ENCODE measurements at places on chromosomes 1 and 21.
A peak's percentile ranks its signal among the peaks of the same experiment; 100 is the strongest.

- no peak for DNase-seq
These were observed 58.4 kb downstream of the CAPN2 start for GRCh38 chr1:223770621-223771315.

- no peak for DNase-seq
These were observed 19.8 kb downstream of the OLFML2B start for GRCh38 chr1:162003830-162004215.

DNA sequence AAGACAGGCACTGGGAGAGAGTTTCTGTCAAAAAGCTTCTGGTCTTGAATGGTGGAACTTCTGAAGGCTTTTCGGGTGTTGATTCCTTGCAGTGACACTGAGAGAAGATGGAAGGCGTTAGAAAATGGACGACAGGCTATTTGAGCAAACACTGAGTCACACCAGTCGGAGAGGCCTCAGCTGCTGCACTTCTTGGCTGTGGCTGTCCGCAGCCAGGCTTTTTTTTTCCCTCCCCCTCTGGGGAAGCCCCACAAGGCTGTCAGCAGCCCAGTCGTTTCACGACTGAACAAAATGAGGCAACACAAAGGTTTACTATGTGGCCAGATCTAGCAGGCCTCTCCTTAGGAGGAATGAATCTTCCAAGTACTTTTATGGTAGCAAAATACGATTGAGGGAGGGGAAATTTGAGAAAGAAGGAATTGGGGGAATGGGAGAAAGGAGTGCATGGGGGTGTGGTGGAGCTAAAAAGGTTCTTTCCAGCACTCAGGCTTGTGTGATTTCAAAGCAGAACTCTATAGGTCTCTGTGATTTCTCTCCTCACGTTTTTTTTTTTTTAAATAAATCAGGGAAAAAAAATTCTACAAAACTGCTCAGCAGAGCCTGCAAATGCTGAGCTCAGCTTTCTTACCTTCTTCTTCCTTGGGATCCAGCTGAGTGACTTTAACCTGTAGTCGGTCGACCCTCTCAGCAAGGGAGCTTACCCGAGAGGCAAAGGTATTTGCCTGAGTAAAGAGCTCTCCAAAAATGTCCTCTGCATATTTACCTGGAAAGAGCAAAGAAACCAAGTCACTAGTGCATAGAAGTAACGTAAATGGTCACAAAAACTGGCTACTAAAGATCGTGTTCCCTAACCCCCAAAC is 26.1 kb downstream of the GPR3 start:
- DNase-seq: no peak

DNA sequence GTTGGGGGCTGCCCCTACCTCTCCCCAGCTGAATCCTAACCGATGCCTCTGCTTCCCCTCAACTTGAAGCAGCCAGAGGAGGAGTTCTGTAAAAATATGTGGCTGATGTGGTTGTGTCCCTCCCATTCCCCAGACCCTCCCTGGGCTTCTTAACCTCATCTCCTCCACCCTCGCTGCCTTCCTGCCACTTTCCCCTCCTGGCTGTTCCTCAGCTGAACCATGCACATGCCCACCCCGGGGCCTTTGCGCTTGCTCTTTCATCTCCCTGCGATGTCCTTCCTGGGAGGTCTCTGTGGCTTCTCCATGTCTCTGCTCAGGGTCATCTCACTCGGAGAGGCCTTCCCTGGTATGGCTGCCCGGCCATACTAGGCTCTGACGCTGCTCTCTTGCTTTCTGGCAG is 8.9 kb downstream of the MIIP start:
- no peak for DNase-seq

- no peak for DNase-seq
These were observed 217.2 kb upstream of the IRF2BP2 start for GRCh38 chr1:234827181-234827580.

GRCh38 chr1:153567621-153568366 is 2.1 kb upstream of the S100A2 start:
- no peak for DNase-seq

GRCh38 chr21:30882866-30883597 is 1.7 kb upstream of the KRTAP11-1 start:
- DNase-seq: no peak

- peak; percentile 57 for DNase-seq
These were observed 1.2 kb downstream of the TUT4 start for GRCh38 chr1:52551507-52552235.

- DNase-seq: no peak
These were observed 8.0 kb downstream of the PDXK start for GRCh38 chr21:43726686-43727518.

DNA sequence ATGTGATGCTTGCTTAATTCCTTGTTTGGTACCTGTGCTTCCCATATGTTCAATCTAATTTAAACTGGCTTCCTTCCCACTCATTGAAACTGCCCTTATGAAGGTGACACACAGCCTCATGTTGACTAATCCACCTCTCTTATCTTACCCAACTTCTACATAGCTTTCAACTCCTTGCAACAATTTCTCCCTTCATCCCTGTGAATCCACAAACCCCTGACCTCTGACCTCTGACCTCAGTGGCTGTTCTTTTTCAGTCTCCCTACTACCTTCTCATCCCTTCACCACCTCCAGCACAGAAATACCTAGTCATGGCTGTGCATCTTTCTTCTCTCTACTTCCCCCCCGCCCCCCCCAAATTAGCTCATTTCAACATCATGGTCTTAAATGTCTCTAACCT is 144.5 kb downstream of the TTLL7 start:
- DNase-seq: no peak

GRCh38 chr1:221806984-221807383 is 65.1 kb upstream of the DUSP10 start:
- no peak for DNase-seq

- no peak for DNase-seq
These were observed 62.6 kb upstream of the MACF1 start for GRCh38 chr1:39141925-39142324.

DNA sequence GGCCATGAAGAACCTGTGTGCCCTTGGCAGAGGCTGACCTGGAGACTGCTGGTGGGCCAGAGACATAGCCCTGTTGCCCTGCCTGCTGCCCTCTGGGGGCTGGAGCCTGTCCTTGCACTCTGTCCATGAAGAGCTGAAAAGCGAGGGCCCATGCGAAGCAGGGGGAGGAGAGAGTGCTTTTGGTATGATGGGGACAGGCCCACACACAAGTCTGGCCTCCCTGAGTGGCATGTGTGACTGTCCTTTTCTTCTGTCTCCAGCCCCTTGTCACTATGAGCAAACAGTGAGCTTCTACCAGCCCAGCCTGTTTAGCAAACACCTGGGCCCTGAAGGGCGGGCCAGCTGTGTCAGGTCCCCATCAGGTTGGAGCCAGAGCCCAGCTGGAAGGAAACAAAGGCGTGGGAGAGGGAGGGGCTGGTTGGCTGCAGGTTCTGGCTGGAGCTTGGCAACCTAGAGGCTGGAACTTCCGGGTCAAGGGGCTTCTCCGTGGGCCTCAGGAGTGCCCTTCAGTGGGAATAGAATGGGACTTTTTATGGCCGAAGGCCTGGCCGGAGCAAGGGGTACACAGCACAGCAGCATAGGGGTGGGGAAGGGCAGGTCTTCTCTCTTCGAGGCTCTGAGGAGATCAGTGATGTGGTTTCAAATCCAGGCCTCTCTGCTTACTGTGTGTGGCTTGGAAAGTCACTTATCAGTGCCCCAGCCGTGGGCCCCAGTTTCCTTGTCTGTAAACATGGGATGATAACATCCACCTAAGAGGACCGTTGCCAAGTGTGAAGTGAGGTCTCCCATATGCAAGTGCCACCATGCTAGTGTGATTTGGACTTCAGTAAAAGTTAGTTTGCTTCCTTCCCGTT is 14.3 kb downstream of the QSOX1 start:
- peak; percentile 60 for DNase-seq

DNA sequence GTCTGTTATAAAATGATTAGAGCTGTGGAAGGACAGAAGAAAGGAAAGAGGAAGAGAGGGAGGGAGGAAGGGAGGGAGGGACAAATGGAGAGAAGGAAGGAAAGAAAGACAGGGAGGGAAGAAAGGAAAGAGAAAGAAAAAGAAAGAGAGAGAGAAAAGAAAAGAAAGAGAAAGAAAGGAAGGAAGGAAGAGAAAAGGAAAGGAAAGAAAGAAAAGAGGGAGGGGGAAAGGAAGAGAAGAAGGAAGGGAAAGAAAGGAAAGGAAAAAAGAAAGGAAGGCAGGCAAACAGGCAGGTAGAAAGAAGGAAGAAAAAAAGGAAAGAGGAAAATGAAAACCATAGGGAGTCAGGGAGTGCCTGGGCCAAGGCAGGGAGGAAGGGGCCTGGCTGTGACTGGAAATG is 14.5 kb upstream of the BACE2 start:
- DNase-seq: no peak

GRCh38 chr21:15192243-15192642 is 127.4 kb upstream of the NRIP1 start:
- no peak for DNase-seq

DNA sequence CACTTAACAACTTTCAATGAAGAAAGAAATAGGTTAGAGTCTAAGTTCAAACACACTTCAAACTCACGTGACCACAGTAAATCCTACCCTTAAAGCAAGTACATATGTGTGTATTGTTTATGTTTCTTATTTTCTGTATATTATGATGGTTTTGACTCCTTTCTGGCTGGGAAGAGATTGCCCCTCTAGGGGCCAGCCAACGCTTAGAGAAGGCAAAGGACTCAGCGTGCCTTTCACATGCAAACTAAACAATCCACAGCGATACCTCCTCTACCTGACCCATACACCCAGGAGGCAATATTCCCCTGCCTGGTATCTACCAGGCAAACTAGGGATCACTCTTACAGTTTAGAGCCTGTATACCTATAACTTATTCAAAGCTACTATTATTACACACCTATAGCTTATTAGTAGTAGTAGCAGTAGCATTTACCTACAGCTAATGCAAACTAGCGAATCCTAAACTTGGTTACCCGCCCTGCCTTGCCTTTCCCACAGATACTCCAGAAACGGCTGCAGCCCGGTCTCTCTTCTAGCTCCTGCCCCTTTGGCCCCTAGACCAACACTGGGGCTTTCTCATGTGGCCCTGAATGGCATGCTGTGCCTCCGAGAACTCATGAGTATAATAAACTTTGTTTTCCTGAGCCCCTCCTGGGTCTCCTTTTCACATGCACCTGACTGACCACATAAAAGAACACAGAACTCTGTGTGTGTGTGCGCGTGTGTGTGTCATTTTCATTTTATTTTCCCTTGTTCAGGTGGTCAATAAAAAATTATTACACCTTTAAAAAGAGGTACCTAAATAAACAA is 14.0 kb downstream of the NRIP1 start:
- peak; percentile 26 for DNase-seq

DNA sequence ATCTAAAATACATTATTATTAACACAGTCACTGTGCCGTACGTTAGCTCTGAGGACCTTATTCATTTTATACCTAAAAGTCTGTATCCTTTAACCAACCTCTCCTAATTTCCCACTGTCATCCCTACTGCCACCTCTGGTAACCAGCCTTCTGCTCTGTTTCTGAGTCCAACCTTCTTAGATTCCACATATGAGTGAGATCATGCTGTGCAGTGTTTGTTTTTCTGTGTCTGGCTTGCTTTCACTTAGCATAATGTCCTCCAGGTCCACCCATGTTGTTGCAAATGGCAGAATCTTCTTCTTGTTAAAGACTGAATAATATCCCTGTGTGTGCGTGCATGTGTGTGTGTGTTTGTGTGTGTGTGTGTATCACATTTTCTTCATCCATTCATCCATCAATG is 64.2 kb downstream of the ETS2 start:
- DNase-seq: no peak

- DNase-seq: no peak
These were observed 52.1 kb downstream of the STYXL2 start for GRCh38 chr1:167145965-167146364.

GRCh38 chr1:192936313-192937018 is 122.7 kb downstream of the UCHL5 start:
- no peak for DNase-seq

DNA sequence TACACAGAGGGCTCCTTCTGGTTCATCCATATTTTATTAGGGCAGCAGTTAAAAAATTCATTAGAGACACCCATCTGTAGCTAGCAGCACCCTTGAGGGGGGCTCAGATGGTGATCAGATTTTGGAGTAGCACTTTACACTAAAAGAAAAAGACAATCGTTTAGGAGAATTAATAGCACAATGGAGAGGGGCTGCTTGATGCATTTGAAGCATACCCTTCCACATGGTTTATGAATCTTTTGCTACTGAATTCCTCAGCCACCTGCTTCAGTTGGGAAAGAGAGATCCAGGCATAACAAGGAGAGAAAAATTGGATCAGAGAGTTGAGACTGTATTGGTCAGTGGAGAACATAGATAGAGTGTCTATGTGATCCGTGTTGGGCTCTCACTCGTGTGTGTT is 54.4 kb downstream of the DISC1 start:
- no peak for DNase-seq

DNA sequence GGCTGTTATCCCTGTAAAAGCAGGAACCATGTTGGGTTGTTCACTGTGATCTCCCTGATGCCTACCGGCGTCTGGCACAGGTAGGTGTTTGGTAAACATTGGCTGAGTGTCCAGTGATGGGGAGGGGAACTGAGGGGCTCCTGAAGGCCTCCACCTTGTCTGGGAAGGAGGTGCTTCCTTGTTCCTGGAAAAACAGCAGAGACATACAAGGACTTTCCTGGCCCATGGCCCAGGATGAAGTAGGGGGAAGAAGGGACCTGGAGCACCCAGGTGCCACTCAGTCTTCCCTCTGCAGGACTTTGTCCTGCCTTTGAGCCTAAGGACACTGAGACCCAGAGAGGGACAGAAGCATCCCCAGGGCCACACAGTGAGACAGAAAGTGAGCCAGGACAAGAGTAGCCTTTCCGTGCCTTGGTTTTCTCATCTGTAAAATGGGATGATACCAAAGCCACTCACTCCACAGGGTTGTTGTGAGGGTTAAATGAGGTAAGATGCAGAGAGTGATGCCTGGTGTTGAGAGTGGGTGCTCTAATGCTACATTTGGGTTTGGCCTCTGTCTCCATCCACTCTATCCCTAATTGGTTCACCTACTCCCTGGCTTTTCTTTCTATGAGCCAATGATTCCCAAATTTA is 6.1 kb upstream of the HEYL start:
- DNase-seq: no peak

- peak; percentile 65 for DNase-seq
These were observed 48.2 kb upstream of the TNFSF4 start for GRCh38 chr1:173255214-173255813.

DNA sequence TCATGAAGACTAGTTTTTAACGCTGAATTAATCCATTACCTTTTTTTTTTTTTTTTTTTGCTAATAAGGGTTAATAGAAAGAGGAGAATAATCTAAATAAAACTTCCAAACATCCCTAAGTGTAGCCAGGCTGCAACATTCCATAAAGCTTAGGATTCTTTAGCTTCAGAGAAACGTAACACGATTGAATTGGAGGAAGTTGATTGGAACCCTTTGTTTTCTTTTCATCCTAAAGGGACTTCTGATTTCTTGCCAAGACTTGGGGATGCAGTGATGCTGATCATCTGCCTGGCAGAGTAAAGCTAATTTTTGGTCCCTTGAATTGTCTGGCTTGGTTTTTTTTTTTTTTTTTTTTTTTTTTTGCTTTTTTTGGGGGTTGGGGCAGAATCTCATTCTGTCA is 142.9 kb downstream of the VPS13D start:
- DNase-seq: no peak

- DNase-seq: no peak
These were observed 452.3 kb downstream of the OMA1 start for GRCh38 chr1:58094221-58094620.
